Psoas muscle (tissue), 8 donors: ENCODE measurements at places on chromosomes 7 and 10.

GRCh38 chr7:50262916-50263690 is 41.4 kb upstream of the IKZF1 start:
- no peaks in the 10 kb centered on the region for H3K36me3 ChIP-seq
- no peak overlapping the region for H3K4me3 ChIP-seq
- no peak overlapping the region for H3K27ac ChIP-seq
- H3K4me1 ChIP-seq: no peaks in the 10 kb centered on the region

- H3K27ac ChIP-seq: no peak overlapping the region
- H3K4me1 ChIP-seq: no peaks in the 10 kb centered on the region
- H3K4me3 ChIP-seq: no peak overlapping the region
- H3K36me3 ChIP-seq: no peaks in the 10 kb centered on the region
- no peaks in the 10 kb centered on the region for H3K27me3 ChIP-seq
These were observed 470.0 kb downstream of the SUGCT start for GRCh38 chr7:40604601-40605438.

DNA sequence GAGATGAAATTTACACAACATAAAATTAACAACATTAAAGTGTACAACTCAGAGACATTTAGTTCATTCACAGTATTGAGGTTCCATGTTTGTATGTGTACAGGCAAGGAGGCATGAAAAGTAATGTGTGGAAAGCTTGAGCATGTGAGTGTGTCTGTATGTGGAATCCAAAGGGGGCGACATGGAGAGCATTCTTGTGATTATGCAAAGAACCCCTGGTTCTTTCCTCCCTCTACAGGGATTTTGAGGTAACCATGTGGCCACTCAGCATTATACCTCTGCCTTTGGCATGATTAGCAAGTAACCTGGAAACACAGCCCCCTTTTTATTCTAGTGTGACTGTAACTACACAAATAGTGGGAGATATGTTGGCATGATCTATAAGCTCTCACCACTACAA is 21.0 kb downstream of the OR2F1 start:
- H3K4me3 ChIP-seq: no peak overlapping the region
- H3K36me3 ChIP-seq: no peaks in the 10 kb centered on the region
- DNase-seq: no peak
- no peaks in the 10 kb centered on the region for H3K4me1 ChIP-seq
- H3K27me3 ChIP-seq: no peaks in the 10 kb centered on the region

GRCh38 chr7:112533591-112533990 is 52.8 kb downstream of the LSMEM1 start:
- DNase-seq: no peak
- no peak overlapping the region for H3K4me3 ChIP-seq
- H3K27me3 ChIP-seq: no peaks in the 10 kb centered on the region
- H3K4me1 ChIP-seq: no peaks in the 10 kb centered on the region
- no peaks in the 10 kb centered on the region for H3K36me3 ChIP-seq
- H3K27ac ChIP-seq: no peak overlapping the region

DNA sequence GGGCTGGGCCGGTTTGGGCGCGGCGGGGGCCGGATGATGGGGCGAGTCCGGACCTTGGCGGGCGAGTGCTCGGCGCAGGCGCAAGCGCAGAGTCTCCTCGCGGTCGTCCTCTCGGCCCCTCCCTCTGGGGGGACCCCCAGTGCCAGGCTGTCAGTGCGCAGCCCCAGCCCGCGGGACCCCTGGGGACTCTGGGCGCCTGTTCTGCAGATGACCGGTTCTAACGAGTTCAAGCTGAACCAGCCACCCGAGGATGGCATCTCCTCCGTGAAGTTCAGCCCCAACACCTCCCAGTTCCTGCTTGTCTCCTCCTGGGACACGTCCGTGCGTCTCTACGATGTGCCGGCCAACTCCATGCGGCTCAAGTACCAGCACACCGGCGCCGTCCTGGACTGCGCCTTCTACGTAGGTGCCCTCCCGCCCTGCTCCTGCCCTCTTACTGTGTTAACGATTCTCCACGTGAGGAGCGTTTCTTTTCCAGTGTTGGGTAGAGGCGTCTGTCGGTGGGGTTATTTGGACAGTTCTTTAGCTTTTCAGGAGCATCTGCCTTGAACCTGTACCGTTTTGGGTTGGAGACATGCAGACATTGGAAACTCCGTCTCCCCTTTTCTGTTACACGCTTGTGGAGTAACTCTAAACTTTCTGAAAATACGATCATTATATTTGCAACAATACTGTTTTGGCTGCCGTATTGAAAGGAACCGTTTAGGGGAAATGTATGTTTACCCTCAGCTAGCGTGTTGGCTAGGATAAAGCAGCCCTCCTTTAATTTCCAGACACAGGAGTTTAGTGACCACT is 706 bp downstream of the BUB3 start:
- H3K36me3 ChIP-seq: peaks cover 4% of the 10 kb centered on the region
- peak overlapping the region; percentile 84 for H3K27ac ChIP-seq
- peaks cover 18% of the 10 kb centered on the region for H3K27me3 ChIP-seq
- H3K4me1 ChIP-seq: peaks cover 40% of the 10 kb centered on the region

DNA sequence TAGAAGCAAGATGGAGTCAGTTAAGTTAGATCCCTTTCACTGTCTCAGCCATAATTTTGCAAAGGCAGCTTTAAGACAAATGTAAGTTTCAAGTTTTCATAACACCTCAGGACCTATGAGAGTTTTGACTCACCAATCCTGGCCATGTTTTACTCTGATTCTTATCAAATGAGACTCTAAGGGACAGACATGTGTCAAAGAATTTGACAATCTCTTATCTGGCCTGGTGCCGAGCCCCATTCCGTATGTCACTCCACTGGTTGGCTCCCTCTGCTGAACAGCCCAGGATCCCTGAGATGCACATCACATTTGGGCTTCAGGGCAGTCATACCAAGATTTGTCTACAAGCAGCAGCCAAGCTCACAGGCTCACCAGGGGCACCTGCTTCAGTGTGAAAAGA is 187.6 kb upstream of the STK17A start:
- H3K36me3 ChIP-seq: no peaks in the 10 kb centered on the region
- H3K4me3 ChIP-seq: no peak overlapping the region
- H3K27ac ChIP-seq: no peak overlapping the region

GRCh38 chr10:125550362-125550761 is 132.6 kb downstream of the TEX36 start:
- no peaks in the 10 kb centered on the region for H3K36me3 ChIP-seq
- DNase-seq: no peak
- peaks cover 3% of the 10 kb centered on the region for H3K27me3 ChIP-seq
- no peak overlapping the region for H3K4me3 ChIP-seq

DNA sequence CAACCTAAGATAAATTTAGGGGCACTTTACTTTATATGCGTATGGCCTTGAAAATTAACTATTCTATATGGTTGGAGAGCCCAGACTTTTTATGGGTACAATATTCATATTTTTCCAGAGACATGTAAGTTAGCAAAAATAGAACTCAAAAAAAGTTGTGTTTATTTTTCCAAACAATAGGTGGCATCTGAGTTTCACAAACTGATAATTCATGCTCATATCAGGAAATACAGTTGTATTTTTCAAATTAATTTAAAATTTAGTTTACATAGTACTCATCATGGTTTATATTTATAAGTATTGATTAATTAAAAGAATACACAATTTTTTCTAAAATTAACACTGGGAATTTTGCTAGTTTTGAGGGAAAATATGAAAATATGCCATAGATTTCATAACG is 34.6 kb downstream of the ANKRD7 start:
- H3K27ac ChIP-seq: no peak overlapping the region
- no peaks in the 10 kb centered on the region for H3K36me3 ChIP-seq
- H3K27me3 ChIP-seq: no peaks in the 10 kb centered on the region
- no peak overlapping the region for H3K4me3 ChIP-seq
- no peaks in the 10 kb centered on the region for H3K4me1 ChIP-seq

DNA sequence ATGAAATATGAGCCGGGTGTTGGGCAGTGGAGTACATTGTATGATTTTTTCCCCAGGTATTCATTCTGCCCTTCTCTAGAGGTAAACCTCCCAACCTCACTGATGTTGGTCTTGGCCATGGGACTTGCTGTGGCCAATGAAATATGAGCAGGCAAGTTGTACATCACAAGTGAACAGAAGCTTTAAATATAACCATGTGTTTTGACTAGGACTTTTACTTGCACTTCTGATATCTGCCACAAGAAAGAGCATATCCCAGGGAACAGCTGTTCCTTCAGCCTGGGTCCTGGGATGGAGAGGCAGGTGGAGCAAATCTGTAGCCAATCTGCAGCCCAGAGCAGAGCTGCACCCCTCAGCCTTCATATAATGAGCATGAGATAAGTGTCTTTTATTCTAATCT is 109.8 kb upstream of the PALS2 start:
- no peaks in the 10 kb centered on the region for H3K27me3 ChIP-seq
- H3K4me1 ChIP-seq: peaks cover 28% of the 10 kb centered on the region
- no peaks in the 10 kb centered on the region for H3K36me3 ChIP-seq
- H3K27ac ChIP-seq: peak overlapping the region; percentile 74

DNA sequence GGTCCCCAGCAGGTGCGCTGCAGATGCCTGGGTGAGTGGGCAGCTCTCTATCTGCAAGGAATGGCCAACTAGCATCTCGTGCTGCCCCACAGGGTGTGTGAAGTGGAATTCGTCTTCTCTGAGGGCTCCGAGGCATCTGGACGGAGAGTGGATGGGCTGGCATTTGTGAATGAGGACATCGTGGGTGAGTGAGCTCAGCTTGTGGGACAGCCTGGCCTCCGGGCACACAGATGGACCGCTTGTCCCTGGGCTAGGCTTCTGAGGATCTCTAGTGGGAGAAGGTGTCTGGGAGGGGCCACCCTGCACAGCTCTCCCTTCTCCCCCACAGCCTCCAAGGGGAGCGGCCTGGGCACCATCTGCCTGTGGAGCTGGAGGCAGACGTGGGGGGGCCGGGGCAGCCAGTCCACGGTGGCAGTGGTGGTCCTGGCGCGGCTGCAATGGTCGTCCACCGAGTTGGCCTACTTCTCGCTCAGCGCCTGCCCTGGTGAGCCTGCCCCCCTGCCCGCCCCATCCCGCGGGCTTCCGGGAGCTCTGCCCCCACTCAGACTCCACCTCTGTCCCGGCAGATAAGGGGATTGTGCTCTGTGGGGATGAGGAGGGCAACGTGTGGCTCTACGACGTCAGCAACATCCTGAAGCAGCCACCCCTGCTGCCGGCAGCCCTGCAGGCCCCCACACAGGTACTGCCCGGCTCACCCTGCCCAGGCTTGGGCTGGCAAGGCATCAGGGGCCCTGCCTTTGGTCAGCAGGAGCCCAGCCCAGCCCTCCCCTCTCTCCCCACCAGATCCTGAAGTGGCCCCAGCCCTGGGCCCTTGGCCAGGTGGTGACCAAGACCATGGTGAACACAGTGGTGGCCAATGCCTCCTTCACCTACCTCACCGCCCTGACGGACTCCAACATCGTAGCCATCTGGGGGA is 6.3 kb downstream of the POLR2J start:
- H3K36me3 ChIP-seq: peaks cover 33% of the 10 kb centered on the region
- no peak overlapping the region for H3K4me3 ChIP-seq
- peak; percentile 54 for DNase-seq
- H3K27ac ChIP-seq: no peak overlapping the region
- H3K27me3 ChIP-seq: no peaks in the 10 kb centered on the region
- peaks cover 3% of the 10 kb centered on the region for H3K4me1 ChIP-seq

- no peak overlapping the region for H3K27ac ChIP-seq
- no peaks in the 10 kb centered on the region for H3K36me3 ChIP-seq
- no peaks in the 10 kb centered on the region for H3K4me1 ChIP-seq
- no peaks in the 10 kb centered on the region for H3K27me3 ChIP-seq
- no peak overlapping the region for H3K4me3 ChIP-seq
These were observed 100.6 kb downstream of the ARHGAP22 start for GRCh38 chr10:48504141-48504885.

GRCh38 chr10:120492346-120492745 is 35.3 kb downstream of the PLPP4 start:
- no peak overlapping the region for H3K27ac ChIP-seq
- DNase-seq: no peak
- no peaks in the 10 kb centered on the region for H3K36me3 ChIP-seq

- H3K27me3 ChIP-seq: no peaks in the 10 kb centered on the region
- H3K36me3 ChIP-seq: no peaks in the 10 kb centered on the region
- peak overlapping the region; percentile 100 for H3K27ac ChIP-seq
- DNase-seq: no peak
These were observed 1.5 kb downstream of the KMT2E start for GRCh38 chr7:105015390-105015965.

GRCh38 chr10:77297393-77297739 is 340.2 kb downstream of the KCNMA1 start:
- H3K27me3 ChIP-seq: no peaks in the 10 kb centered on the region
- no peaks in the 10 kb centered on the region for H3K36me3 ChIP-seq
- no peaks in the 10 kb centered on the region for H3K4me1 ChIP-seq
- no peak overlapping the region for H3K4me3 ChIP-seq
- DNase-seq: no peak

DNA sequence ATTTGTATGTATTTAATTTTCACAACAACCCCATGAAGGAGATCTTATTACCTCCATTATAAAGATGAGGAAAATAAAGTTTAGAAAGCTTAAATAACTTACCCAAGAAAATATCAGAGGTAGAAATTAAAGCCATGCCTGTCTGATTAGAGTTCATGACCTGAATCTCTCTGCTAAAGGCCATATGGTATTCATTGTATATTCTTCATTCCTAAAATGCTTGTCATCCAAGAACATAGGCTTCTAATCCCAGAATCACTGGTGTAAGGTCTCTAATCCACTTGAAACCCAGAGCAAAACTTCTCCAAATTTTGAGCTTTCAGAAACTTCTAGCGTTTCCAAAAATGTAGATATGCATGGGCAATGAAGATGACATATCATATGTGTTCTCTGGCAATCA is 72.3 kb upstream of the YAE1 start:
- H3K4me3 ChIP-seq: no peak overlapping the region
- no peak overlapping the region for H3K27ac ChIP-seq
- H3K4me1 ChIP-seq: no peaks in the 10 kb centered on the region
- H3K36me3 ChIP-seq: no peaks in the 10 kb centered on the region
- no peak for DNase-seq

DNA sequence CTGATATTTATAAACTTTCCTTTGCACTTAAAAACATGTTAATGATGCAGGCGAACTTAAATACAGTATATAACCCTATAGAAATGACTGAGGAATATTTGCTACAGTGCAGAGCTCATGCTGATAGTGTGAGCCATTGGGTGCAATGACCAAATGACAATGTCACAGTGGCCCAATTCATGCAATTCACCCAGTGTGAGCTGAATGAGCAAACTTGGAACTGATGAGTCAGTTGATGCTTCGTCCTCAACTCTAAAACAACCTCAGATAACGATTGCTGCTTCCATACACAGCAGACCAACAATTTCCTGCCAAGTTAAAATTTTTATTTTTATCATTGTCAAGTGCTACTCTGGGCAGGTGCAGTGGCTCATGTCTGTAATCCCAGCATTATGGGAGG is 12.1 kb upstream of the ZC3HAV1L start:
- H3K36me3 ChIP-seq: peaks cover 43% of the 10 kb centered on the region
- DNase-seq: no peak
- H3K4me1 ChIP-seq: no peaks in the 10 kb centered on the region
- no peaks in the 10 kb centered on the region for H3K27me3 ChIP-seq
- H3K27ac ChIP-seq: no peak overlapping the region
- H3K4me3 ChIP-seq: no peak overlapping the region

- no peak for DNase-seq
- no peaks in the 10 kb centered on the region for H3K27me3 ChIP-seq
- no peaks in the 10 kb centered on the region for H3K4me1 ChIP-seq
- no peaks in the 10 kb centered on the region for H3K36me3 ChIP-seq
- no peak overlapping the region for H3K4me3 ChIP-seq
These were observed 370.8 kb downstream of the EXOC4 start for GRCh38 chr7:133623721-133624120.
